Left renal pelvis (tissue), 4 donors: ENCODE measurements at places on chromosomes 4 and X.

DNA sequence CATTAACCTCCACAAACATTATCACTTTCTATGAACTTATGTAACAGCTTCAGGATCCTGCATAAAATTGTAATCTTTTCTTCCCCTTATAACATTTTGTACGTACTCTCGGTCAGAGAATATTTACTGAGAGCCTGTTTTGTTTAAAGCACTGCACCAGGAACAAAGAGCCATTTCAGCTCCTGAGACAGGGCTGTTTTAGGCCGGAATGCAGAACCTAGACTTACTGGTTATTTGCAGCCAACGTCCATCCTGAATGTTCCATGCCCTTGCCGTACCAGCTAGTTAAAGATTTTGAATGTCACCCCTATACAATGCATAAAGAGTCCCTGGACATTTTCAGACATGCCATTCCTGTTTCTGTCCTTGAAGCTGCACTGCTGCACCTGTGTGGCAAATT is 248.8 kb downstream of the PCDH7 start:
- DNase-seq = no peak

DNA sequence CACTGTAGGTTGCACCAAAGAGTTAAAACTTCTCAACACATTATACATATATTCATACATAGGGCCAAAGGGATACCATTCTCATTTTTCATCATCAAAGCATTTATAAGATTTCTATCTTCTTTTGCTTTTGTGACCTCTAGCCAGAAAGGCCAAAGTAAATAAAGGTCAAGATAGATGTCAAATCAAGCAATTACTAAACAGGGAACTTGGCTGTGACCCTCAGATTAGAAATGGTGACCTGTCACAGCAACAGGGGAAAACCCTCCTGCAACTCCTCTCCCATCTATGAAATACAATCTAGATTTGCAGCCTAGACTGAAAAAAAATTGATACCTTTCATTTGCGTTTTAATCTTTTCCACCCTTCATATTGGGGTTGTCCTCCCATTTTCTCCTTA is 225.6 kb upstream of the FAM241A start:
- DNase-seq = no peak

DNA sequence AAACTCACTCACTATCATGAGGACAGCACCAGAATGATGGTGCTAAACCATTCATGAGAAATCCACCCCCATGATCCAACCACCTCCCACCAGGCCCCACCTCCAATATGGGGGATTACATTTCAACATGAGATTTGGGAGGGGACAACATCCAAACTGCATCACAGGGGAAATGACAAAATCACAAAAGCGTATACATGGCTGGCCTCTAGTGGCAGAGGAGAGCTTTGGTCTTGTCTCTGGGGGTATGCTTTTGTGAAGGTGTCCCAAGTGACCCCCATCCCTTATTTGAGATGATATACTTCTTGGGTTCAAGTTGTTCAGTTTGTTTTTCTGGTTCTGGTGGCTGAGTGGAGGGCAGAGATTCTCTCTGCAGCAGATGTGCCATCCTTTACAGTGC is 8.5 kb upstream of the SETD7 start:
- no peak for DNase-seq

DNA sequence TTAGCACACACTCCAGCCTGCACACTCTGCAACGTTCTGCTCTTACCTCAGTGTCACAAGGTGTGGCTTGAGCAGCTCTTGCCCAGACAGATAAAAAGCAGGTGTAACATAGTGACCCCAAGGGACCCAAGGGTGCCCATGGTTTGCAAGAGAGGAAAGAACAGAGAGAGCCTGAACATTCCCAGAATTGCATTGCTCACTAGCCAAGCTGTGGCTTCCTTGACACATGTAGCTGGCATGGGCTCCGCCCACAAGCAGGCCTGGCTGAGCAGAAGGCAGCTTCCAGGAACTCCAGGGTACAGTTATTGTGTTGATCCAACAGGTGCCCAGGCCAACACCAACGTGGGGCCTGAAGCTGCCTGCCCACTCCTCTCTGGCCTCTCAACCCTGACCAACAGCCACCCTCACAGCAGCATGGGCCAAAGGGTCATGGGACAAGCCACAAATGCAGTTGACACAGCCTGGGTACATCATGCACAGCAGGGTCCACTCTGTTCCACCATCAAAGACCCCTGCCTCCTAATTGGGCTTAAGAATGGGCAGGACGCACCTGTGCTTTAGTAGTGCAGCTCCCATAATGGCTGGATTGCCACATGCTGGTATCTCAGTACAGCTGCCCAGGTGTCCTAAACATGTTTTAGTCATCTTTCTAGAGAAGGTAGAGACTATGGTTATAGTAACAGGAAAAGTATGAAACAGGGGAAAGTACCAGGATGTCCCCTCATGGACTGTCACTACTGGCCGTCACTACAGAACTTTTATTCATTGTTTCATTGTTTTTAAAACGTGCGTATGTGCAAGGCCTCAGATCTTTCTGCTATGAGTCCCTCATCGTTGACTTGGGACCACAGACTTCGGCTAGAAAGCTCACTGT is 73.7 kb upstream of the ACSL1 start:
- no peak for DNase-seq

DNA sequence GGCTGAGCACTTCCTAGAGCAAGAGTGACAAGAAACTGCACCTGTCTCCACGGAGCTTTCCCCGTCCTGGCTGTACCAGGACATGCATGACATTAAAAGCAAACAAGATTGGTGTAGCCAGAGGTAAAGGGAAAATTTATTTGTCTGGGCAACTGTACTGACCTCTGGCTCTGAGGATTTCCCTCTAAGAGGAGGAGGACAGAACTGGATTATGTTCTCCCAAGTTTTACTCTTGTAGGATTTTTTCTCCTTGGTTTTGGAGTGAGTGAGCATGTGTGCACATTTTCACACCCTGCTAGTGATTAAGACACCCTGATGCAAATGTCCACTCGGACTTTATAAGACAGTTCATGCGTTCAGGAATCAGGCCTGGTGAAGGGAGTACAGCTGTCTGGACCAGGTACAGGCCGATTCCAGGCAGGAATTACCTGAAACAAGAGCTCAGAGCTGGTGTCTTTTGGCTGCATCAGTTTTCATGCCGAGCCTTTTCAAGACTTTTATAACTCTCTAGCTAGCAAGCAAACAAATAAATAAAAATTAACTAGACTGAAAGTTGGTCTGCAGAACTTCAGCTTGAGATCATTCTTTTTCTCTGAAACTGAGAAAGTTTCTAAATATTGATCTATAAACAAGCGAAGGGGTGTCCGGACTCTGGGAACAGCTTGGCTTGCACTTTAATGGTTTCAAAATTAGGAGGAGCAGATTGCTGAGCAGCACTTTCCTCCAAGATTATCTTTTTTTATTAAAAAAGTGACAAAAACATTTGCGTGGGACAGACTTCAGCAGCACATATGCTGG is 51.3 kb upstream of the SPRY1 start:
- no peak for DNase-seq

GRCh38 chrX:79266702-79267101 is 100.4 kb downstream of the ITM2A start:
- no peak for DNase-seq

GRCh38 chrX:39205467-39205866 is 404.2 kb downstream of the MID1IP1 start:
- no peak for DNase-seq

DNA sequence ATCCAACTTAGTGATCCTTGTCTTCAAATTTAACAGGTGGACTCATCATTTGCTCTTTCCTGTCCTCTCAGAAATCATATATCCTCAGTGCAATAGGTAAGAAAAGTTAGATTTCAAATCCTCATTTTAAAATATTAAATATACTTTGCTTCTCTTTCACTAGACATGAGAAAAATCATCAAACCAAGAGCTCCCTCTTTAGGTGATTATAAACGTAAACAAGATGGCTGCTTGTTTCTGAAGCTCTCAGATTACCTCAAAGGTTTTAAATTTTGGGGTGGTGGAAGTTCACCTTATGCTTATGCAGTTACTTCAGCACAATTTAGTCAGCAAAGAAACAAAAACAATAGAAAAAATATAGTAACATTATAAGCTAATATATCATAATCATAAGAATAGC is 27.3 kb downstream of the CSN3 start:
- DNase-seq = no peak
